ENCODE measurements at places on chromosomes 2 and 18.

DNA sequence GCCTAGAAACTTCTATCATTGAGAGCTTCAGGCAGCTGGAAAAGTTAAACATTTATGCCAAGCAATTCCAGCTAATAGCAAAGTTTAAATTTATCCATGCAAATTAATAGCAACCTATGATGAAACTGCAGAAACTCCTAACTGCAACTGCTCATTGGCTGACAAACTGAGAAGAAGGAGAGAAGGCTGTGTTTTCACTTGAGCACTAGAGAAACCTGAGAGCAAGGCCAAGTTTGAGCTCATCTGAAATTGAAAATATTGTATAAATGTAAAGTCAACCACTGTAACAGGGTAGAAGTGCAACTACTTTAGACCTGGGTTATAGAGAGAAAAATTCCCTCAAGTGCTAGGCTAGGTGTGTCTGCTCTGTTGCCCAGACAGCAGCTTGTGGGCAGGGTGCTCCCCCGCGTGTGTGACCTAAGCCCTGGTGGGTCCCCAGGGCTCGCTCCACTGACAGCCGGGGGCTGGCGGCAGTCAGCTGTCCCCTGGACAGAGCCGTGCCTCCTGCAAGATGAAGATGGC, 50.2 kb downstream of the CABYR start:
- no peak for DNase-seq

- no peak for DNase-seq
Measured at GRCh38 chr18:7579176-7579917, 12.2 kb downstream of the PTPRM start.

- no peak for DNase-seq
Measured at GRCh38 chr2:101972621-101973434, 18.9 kb upstream of the IL1R2 start.

DNA sequence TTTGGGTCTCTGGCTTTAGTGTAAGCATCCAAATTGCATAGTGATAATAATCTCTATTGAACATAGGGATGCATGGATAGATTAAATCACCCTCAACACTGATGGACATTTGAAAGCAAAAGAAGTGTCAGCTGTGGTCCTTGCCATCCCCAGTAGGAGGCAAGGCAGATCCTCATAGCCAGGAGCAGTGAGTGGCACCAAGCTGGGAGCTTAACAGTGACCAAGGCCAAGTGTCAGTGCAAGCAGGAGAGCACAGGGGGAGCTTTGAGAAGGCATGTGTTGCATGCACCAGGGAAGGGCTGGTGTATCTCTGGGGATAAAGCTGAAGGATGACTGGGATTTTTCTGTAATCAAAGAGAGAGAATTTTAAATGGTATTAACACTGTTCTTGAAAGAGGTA, 14.7 kb downstream of the SLC14A1 start:
- no peak for DNase-seq

DNA sequence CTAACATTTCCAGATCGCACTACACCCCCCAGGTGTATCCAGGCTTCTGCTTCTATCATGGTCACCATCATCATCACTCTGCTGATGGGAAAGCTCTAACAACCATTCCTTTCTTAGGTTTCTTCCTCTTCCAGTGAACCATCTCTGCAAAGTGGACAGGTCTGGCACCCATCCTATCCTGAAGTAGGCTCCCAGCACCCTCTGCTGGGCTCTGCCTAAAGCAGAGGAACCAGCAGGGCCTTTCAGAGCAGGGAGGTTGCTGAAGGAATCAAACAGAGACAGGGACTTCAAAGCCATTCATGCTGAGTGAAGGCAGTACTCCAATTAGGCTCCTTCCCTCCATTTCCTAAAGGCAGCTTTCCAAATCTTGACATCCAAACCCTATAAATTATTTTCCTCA, 27.2 kb upstream of the SATB2 start:
- no peak for DNase-seq

DNA sequence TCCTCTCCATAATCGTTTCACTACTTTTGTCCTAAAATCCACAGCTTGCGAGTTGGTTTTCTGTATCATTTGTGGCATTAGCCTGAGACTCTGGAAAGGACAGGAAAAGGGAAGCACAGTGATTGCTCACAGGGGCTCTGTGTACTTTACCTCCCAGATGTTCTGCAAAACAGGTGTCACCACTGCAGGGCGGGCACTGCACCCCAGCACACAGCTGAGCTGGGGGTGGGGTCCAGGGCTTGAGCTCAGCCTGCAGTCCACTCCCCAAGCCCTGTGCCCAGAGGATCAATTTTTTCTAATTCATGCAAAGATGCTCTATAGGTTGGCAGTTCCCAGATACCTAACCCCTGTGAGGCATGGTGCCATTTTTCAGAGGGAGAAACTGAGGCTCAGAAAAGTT, 119.4 kb upstream of the GLI2 start:
- no peak for DNase-seq

DNA sequence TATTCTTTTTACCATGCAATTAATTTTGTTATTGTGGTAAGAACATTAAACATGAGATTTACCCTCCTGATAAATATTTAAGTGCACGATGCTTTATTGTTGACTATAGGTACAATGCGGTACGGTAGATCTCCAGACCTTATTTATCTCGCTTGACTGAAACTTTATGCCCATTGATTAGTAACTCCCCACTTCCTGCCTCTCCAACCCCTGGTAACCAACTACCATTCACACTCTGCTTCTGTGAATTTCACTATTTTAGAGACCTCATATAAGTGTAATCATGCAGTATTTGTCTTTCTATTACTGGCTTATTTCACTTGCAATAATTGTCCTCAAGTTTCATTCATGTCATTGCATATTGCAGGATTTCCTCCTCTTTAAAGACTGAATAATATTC, 195.7 kb upstream of the ID2 start:
- no peak for DNase-seq

DNA sequence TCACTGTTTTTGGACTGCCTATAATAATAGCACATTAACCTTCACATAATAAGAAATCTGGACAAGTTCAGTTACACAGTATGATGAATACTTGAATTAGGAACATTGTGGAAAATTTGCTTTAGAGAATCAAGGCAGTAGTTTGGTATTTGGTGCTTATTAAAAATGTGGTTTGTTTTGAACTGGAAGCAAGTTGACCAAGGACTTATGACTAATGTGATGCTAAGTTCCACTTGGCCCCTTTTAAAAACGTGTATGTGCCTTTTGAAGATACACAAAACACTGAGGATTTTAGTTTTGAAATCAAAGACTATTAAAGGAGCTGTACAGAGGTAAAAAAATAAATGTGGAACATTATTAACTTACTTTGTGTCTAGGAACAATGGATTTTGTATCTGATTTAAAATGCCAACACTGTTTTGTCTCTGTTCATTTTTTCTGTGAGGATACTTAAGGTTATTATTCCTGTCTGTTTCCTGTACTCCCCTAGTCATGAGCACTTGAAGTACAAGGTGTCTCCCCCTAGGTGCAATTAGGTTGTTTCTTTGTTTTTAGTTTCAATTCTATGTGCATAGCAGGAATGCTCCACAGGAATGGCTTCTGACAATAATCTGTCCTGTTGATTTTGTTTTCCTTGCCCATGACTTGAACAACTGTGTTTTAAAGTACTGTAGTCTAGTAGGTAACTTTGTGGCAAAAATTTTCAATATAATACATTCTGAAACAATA, 49.6 kb upstream of the PTH2R start:
- DNase-seq = no peak

- no peak for DNase-seq
Measured at GRCh38 chr18:58078889-58079573, 35.0 kb downstream of the NEDD4L start.

- no peak for DNase-seq
Measured at GRCh38 chr2:169683425-169684134, 10.6 kb downstream of the CFAP210 start.

DNA sequence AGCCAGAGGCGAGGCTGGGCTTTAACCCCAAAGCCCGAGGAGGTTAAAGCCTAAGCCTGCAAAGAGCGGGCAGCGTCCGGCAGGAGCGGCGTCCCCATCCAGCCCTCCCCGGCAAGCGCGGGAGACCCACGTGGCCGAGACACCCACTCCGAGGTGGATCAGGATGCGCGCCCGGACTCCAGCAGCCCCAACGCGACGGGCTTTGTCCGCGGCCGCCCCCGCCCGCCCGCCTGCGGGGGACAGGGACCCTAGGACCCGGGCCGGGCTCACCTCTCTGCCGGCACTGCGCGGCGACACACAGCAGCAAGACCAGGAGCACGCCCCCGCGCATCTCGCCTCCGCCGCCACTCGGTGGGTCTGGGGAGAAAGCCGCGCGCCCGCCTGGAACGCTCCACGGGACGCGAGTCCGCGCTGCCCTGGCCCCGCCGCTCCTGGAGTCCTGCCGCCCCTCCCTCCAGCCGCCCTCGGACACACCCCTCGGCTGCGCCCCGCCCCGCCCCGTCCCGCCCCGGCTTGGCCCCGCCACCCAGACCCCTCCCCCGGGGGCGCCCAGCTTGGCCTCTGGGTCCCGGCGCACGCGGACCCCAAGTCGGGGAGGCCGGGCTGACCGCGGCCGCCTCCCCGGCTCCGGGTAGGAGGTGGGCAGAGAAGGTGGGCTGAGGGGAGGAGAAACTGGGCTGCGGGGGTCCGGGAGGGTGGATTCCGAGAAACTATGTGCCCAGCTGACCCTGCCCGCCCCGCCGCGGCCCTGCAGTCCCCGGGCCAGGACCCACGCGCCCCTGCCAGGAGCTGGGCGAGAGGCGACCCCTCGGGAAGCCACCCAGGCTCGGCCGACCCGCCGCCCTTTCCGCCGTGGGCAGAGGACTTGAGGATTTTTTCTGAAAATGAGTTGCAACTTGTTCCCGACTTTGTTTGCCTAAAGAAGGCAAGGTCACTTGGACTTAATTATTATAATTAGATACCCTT, at the start of gene LAMA1:
Gene LAMA1, minus strand, starts transcription at position 408 of the 966 bp plus-strand sequence. Its CDS starts 77 bp downstream, at position 331.
- DNase-seq = no peak

DNA sequence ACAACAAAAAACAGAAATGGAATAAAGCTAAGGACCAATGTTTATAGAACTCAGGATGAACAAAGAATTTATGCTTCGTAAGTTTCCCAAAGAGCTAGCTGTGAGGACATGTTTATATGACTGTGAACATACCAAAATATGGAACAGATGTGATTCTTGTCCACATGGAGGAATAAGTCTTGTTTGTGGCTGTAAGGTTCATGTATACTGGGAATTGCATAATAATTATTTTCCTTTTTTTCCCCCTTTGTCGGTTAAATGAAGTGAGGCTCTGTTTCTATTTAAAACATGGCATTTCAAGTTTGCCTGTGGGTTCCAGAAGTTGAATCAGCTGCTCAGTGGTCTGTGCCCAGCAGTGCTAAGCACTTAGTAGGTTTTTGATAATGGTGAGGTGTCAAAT, 108.1 kb downstream of the FHOD3 start:
- no peak for DNase-seq

DNA sequence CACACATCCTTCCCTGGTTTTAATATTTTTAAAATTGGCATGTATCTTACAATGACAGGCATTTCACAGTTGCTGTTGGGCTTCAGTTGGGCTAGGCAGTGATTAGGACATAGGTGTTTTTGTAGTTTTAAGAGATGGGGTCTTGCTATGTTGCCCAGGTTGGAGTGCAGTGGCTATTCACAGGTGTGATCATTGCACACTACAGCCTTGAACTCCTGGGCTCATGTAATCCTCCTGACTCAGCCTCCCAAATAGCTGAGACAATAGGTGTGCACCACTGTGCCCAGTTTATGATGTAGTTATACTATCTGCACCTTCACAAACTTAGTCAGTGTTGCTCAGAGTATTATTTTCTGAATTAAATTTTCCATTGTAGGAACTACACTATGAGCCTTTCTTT, 43.3 kb downstream of the PCARE start:
- no peak for DNase-seq

GRCh38 chr2:95240556-95240955, 33.2 kb downstream of the ZNF892 start:
- DNase-seq = no peak

GRCh38 chr2:46300406-46300832, 3.2 kb downstream of the EPAS1 start:
- DNase-seq = no peak

DNA sequence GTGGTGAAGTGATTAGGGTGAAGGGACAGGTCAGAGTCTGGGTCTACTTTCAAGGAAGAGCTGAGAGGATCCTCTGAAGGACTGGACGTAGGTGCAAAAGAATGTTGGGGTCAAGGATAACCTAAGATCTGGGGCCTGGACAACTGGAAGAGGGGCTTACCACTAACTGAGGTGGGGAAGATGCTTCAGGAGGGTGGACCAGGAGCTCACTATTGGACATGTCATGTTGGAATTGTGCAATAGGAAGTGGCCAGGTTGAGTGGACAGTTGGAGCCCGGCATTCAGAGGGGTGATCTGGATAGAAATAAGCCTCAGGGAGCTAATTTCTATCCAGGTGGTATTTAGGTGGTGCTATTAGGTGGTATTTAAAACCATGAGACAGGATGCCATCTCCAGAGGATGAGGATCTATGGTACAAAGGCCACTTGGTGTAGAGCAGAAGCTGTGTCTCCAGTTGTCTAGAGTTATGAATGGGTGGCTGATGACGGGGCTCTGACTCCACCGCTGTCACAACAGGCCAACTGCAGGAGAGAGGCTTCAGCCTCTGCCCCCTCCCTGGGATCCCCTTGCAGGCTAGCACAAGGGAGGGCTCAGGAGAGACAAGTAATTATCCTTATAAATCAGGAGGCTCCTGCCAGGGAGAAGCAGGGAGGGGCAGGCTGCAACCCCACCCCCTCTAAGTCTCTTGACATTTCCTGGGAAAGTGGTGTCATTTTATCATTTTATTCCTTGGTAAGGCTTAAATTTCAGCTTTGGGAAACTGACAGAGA, 158.0 kb downstream of the SMAD7 start:
- no peak for DNase-seq

DNA sequence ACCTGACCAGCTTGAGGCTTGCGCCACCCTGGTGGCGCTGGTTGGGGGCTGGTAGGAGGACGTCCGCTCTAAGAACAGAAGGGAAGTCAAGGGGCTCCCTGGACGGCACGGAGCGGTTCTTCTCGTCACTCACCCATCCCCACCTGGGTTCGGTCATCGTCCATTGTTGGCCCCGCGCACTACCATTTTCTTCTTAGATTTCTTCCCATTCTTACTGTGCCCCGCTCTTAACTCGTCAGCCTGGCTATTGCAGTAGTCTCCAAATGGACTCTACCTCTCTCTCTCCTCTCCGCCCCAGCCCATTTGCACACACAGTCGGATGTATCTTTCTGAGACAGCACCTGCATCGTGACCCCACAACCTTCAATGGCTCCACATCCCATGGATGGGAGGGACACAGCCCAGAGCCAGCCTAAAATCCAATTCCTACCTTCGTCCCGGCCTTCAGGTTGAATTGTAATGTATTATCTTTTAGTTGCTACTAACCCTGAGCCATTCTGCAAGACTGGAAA, 814 bp upstream of the RAB1A start:
- DNase-seq = no peak

GRCh38 chr2:33529771-33530481, 53.5 kb downstream of the RASGRP3 start:
- DNase-seq = no peak

- DNase-seq = no peak
Measured at GRCh38 chr2:30285758-30286157, 54.4 kb downstream of the LBH start.

DNA sequence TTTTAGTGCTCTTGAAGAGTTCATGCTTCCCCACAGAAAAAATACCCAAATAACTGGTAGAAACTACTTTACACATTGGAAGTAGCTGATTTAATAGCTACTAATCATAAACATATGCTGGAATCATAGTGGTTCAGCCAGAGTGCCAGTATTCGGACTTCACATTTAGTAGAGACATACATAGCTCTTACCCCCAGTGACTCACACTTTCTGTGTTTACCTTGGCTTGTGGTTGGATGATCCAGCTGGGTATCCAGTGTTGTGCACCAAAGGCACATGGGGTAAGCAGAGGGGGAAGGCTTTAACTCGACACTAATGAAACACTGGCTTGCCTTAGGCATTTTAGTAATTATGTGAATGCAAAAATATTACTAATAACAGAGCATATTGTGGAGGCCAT, 18.1 kb downstream of the ARHGAP28 start:
- DNase-seq = no peak

- no peak for DNase-seq
Measured at GRCh38 chr2:168751104-168751740, 51.2 kb upstream of the NOSTRIN start.

Data from tibial nerve (tissue), 4 donors.